ENCODE measurements at places on chromosomes 7 and 10.

GRCh38 chr10:85995791-85996190, 370.8 kb downstream of the GRID1 start:
- peak; percentile 6 for DNase-seq

- no peak for DNase-seq
These were observed 42.9 kb downstream of the CHRM2 start for GRCh38 chr7:136911344-136911743.

DNA sequence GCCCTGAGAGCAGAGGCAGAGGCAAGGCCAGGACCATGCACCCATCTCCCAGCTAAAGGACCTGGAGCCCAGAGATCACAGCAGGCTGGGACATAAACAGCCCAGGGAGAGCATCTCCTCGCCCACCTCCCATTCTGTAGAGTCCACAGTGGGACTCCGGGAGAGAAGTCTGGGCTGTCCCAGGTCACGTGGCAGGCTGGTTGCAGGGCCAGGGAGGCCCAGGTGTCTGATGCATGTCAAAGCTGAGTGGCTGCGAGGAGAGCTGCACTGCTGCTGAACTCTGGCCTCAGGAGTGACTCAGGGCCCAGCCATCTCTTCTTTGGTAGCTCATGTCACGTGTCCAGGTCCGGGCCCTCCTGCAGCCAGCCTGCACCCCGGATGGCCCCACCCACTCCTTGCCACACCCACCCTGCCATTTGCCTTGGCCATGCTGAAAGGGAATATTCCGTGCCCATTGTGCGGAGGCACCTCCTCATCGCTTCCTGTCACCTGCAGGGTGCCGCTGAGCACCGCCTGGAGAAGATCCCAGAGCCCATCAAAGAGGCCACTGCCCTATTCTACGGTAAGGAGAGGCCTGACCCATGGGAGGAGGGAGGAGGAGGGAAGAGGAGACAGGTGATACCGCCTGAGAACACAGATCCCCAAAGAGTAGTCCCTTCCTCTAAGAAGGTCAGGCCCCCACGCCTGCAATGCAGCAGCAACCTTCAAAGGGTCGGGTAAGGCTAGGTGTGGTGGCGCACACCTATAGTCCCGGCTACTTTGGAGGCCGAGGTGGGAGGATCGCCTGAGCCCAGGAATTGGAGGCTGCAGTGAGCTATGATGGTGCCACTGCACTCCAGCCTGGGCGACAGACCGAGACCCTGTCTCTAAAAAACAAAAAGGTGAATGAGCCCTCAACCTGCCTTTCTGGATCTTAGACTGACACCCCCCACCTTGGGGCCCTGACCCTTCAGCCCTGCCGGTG, 12.6 kb upstream of the SH2B2 start:
- DNase-seq, result no peak

DNA sequence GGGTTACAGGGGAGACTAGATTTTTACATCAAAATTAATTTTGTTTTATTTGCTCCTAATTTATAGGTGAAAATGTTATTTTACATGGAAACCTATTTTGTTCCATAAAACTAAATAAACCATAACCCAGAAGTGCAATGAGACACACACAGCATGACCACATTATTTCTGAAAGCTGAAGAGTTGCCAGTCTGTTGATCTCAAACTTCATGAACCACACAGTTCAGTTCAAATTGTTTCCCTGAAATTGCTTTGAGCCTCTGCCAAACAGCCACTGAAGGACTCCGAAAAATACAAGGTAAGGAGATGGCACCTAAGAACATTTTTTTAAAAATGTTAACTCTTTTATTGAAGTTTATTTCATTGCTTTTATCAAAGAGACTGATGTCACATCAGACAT, 25.0 kb upstream of the ITGB8 start:
- DNase-seq, result no peak

DNA sequence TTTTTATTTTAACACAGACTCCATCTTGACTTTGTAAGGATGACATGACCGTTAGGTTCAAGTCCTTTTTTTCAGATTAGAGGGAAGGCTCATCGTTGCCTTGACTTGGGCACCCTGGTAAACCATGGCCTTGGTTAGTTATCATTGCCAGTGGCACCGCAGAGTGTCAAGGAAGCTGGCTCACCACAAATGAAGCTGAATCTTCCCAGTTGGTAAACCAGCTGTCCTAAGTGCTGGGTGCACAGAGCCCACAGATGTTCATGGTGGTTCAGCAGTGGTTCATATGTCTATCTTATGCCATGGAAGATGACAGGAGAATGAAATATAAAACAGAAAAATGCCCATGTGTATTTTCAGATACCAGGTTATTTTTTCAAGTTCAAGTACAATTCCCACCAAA, 273.6 kb downstream of the PLXDC2 start:
- DNase-seq, result no peak

DNA sequence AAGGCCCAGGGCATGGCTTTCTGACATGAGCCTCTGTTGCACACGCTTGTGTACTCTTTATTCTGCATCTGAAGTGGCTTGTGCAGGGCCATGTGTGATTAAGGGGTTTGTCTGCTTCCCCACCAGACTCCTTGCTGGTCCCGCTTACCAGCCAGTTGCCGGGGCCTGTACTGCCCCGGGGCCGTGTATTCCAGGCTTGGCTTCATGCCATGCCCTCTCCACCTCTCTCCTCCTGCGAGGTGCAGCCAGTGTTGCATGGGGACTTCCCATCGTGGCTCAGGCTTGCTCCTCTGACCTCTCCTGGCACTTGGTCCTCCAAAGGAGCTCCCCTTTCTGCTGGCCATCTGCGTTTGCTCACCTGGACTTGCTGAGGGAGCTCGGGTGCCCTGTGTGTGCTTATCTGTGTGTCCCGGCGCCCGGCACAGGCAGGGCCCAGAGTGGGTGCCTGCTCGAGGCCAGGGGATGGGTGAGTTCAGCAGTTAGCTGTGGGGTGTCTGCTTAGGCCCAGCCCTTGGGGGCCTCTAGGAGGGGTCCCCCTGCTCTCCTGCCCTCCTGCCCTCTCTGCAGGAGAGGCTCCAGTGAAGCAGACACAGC, 11.0 kb upstream of the C10orf143 start:
- no peak for DNase-seq

DNA sequence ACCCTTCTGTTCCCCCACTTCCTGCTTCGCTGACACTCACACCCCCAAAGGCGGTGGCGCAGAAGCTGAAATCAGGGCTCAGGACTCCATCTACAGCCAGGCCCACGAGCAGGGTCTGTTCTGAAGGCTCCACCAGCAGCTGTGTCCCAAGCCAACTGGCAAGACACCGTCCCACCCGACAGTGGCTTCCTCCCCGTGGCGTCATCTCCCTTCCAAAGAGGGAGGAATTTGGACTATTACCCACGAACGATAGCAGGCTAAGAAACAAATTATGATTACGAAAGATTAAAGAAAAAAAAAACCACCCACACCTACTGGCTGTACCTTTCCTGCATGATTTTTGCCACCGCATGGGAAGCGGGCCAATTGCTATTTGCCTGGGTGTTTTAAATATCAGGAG, 54.3 kb downstream of the RBM17 start:
- no peak for DNase-seq

- no peak for DNase-seq
These were observed at the start of gene VWDE for GRCh38 chr7:12403287-12404181. TSS of gene VWDE (minus strand) at chr7:12403865. CDS start at chr7:12403716, 149 bp downstream.

- DNase-seq, result no peak
These were observed 454.2 kb upstream of the AKR1E2 start for GRCh38 chr10:4371691-4372295.

GRCh38 chr7:29607259-29607658, 43.6 kb downstream of the PRR15 start:
- DNase-seq, result no peak

DNA sequence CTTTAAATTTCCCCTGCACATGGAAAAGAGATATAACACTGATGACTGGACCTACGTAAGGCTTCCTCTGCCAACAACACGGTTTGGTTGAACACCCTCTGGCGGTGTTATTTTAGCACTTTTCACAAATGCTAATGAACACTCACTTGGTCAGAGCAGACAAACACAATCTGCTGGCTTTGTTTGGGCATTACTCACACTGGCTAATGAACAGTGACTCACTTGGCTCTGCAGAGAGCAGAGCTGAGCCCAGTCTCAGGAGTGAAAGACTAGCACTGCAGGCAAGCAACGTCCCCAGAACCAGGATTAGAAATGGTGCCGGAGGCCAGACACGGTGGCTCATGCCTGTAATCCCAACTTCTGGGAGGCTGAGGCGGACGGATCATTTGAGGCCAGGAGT, 430.8 kb downstream of the PLXNA4 start:
- DNase-seq, result no peak

DNA sequence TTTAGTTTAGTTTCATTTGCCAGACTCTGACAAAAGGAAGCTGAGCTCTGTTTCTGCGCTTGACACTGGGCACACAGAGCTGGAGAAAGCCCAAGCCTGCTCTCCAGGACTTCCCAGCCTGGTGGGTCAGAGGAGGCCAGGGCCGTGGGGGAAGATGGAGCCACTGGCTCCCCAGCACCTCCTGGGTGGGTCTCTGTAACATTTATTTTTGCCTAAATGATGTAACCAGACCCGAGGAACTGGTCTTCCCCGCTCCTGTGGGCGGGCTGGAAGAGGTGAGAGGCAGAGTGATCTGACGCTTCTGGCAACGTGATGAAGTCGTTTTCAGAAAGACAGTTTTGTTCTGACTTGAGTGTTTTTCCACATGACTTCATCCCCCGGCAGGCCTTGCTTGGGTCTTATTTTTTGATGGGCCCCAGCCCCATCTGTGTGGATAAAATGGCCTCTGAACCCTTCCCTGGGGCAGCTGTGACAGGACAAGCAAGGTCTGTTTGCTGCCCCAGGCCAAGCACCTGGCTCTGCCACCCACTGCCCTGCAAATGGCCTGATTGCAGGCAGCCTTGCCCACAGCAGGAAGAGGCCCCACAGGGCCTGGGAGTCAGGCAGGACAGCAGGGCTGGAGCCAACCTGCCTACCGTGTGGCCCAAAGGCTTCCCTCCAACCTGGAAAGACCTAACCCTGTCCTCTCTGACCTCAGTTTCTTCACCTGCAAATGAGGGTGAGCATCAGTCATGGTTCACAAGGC, 304.9 kb upstream of the ZMIZ1 start:
- DNase-seq, result no peak

DNA sequence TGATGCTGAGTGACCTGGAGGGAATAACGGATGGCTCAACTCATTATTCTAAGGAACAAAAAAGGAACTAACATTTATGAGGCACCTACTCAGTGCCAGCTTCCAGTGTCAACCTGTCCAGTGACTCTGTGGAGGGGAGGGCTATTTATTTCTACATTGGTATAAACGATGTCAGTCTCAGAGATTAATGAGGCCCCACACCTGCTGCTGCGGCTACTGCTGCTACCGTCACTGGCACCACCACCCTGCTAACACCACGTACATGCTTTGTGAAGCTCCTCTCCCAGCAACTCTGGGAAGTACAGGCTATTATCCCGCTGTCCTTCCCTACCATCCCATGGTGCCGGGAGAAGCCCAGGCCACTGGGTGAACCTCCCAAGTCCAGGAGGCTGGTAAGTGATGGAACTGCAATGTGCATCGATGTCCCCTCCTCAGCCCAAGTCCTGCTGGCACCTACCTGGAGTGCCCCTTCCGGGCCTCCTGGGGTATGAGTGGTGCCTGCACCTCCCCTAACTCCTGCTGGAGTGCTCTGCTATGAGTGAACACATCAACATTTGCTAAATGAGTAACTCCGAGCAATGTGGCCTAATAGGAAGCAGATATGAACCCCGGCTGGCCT, 101.5 kb downstream of the ARHGAP22 start:
- DNase-seq, result no peak

DNA sequence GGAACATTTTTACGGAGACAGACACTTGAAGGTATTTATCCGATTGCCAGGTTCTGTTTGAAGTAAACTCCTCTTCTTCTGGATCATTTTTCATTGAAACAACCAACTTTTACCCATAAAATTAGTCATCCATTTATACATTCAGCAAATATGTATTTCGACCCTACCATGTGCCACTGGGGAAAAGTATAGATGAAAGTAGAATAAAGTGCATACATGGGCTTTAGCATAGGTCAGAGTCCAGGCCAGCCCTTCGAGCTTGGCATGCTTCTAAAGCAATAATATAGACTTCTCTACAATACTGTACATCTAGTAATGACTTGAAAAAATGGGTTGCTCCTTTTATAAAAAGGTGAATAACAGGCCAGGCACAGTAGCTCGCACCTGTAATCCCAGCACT, 10.1 kb downstream of the SLC25A16 start:
- DNase-seq, result no peak

DNA sequence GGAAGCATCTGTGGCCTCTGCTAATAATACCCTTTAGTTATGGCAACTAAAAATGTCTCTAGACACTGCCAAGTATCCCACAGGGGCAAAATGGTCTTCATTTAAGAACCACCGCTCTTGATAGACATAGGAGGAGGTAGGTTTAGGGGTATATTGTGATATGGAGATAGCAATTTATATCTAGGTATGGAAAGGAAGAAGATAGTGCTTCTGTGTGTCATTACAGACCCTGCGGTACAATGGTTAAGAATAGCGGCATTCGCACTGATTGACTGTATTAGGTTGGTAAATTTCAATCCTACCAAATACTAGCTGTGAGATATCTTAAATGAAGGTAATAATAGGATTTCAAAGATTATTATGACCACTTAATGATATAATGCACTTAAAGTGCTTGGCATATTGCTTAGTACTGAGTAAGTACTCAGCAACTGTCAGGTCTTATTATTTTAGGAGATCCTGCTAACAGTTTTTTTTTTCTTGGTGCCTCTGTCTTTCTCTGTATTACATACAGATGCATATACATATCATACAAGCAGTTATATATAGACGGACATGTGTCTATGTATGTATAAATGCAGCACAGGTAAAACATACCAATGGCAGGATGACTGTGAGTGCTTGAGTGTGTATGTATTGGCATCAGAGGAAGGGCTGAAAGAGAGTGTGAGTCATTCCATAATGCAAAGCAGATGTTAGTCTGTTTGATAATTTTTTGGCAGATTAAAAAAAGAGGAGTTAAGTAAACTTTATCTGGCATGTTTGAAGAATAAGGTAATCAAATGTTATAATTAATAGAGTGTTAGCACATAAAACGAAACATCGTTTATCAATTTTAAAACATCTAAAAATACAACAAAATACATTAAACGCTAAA, 50.0 kb upstream of the ITGB8 start:
- no peak for DNase-seq

GRCh38 chr7:28093623-28094232, 86.9 kb downstream of the JAZF1 start:
- peak; percentile 9 for DNase-seq

DNA sequence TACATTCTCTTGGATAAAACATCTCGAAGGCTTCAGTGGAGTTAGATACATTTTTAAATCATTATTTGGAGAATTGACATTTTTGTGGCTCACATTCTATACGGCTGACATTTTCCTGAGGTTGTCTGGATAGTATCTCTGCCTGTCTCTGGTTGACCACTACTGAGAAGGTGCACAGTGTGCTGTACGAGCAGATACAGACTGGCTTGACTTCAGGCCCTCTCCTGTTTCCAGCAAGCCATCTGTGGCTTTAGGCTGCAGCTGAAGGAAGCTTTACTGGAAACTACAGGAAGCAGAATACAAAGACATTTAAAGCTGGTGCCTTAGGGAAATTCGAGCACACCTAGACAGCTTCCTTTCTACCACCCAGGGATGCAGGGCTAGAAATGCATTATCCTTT, 39.3 kb upstream of the RSU1 start:
- DNase-seq, result no peak

Data from GM19239 (cell line).